ENCODE measurements at places on chromosomes 1 and 21. TPM values are rescaled to one million over a fixed set of nuclear protein-coding genes. Genes with fewer than 3 reads are reported as not detected.

DNA sequence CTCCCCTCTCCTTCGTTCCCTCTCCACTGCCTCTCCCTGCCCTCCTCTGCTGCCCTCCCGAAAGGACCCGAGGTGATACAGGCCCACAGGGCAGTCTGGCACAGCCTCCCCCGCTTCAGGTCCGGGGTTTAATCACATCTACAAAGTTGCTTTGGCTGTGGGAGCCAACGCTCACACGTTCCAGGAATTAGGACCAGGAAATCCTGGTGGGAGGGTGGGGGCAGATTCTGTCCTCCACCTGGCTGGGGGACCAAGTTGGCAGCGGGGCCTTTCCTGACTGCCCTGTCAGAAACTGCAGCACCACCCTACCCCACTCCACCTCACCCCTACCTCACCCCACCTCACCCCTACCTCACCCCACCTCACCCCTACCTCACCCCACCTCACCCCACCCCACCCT, 95.1 kb downstream of the WDR4 start:
- DNase-seq = no peak

GRCh38 chr21:34938089-34938764, 110.9 kb downstream of the RUNX1 start:
- no peak for DNase-seq

GRCh38 chr1:230291731-230292620, 134.2 kb downstream of the PGBD5 start:
- DNase-seq = no peak

DNA sequence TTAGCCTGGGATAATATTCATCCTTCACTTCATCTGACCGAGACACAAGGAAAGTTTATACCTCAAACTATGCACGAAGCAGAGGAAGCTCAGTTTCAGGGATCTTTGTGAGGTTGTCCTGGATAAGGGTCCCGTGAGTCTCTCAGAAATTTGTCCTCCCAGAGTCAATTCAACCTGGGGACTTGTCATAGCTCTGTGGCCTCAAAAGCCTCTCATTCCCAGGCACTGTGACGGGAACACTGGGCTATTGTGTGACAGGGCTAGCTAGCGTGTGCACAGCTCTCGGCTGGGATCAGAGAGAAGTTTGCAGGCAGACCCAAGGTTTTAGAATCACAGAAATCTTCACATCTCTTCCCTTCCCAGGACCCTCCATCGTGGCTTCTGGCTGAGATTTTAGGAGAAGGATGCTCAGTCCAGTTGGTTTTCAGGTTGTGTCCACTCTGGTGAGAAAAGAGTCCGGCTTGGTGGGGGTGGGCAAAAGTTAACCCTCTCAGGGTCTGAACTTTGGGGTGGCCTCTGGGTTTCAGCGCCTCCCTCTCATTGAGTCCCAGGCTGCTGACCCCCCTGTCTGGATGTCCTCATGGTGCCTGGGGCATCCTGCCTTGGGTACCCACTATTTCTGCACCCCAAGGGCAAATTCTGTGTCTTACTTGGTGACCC, 20.4 kb upstream of the LBR start:
- DNase-seq = no peak

GRCh38 chr1:201054091-201054543, 30.6 kb upstream of the KIF21B start:
- no peak for DNase-seq

DNA sequence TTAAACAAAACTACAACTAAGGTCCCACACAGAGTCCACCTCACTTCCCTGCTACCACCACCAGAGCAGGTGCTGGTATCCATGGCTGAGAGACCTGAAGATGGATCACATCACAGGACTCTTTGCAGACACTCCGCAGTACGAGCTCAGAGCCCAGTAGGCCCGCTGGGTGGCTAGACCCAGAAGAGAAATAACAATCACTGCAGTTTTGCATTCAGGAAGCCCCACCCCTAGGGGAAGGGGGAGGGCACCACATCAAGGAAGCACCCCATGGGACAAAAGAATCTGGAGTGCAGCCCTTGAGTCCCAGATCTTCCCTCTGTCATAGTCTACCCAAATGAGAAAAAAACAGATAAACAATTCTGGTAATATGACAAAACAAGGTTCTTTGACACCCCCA, 56.9 kb downstream of the ZNF648 start:
- DNase-seq = no peak

DNA sequence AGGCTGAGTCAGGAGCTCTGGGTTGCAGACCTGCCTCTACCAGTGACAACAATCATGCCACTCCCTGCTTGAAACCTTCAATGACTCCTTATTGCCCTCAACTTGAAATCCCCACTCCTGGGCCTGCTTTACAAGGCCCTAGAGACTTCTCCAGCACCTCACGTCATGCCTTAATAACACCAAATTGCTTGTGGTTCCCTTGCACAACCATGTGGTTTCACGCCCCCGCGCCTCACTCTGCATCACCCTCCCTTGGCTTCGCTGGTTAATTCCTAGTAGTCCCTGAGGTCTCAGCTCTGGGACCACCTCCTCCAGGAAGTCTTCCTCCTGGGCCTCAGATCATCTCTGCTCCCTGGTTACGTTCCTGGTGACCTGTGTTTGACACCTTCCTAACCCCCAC, 33.0 kb downstream of the EPHA2 start:
- DNase-seq = peak; percentile 73

DNA sequence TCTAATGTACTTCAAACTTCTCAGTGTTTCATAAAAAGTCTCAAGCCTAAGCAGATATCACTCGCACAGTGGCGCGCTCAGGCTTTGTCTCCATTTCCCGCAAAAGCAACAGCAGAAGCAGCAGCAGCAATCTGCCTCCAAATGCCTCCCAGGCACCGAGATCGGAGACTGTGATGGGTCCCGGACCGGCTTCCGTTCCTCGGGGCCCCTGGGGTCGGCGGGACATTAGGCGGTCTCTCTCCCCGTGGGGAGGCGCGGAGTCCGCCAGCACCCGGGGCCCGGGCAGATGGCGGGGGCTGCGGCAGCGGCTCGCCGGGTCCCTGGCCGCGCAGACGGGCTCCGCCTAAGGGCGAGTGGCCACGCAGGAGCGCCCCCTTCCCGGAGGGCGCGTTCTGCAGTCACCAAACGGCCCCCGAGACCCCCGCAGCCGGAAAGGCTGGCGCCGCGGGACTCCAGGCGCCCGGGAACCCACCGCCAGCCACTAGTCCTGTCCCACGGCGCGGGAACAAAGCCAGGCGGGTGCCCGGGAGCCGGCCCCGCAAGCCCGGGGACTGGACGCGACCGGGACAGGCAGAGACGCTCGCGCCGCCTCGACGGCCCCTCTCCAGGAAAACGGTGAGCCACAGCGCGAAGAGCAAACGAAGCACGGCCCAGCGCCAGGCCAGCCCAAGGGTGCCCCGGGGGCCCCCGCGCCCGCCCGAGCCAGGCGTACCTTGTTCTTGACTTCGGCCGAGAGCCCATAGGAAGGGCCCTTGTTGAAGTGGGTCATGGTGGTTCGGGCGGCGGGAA, 590 bp downstream of the CNN3 start:
- DNase-seq = peak; percentile 71

GRCh38 chr1:218430822-218431221, 85.7 kb downstream of the TGFB2 start:
- peak; percentile 71 for DNase-seq

- peak; percentile 10 for DNase-seq
Observed at GRCh38 chr1:207051191-207051943, at the start of gene YOD1. Gene YOD1 (minus strand): TSS chr1:207051208. CDS start chr1:207051030, 178 bp downstream.

GRCh38 chr1:177273141-177273540, 102.4 kb downstream of the BRINP2 start:
- no peak for DNase-seq

The TMCO4 gene
- 15.8 TPM for total RNA-seq

The NPHS2 gene
- not detected for total RNA-seq

The RAD54L gene
- 0.59 TPM for total RNA-seq

The CFAP126 gene
- total RNA-seq = not detected

The FAM3B gene
- total RNA-seq = not detected

All from myocyte (in vitro differentiated cells).